ENCODE measurements at places on chromosomes 3 and 15.

- no peak for DNase-seq
Observed at GRCh38 chr3:132756108-132756650, 34.0 kb upstream of the NPHP3 start.

DNA sequence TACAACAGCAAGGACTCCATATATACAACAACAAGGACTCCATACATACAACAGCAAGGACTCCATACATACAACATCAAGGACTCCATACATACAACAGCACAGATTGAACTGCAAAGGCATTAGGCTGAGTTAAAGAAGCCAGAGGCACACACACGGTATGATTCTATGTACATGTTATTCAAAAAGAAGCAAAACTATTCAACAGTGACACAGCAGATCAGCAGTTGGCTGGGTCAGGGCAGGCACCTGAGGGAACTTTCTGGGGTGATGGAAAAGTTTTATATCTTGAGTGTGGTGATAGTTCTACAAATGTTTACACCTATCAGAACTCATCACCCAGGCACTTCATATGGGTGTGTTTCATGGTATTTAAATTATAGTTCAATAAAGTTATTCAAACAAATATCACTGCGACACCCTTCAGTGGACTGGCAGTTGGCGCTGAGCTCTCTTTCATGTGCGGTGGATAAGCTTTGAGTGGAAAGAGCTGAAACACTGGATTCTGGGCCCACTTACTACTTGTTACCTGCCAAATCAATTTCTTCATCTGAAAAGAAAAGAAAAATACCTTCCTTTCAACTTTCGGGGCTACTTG, 28.0 kb downstream of the RFTN1 start:
- no peak for DNase-seq

GRCh38 chr15:96306321-96306720, 24.2 kb upstream of the NR2F2 start:
- DNase-seq = no peak

- no peak for DNase-seq
Observed at GRCh38 chr3:12139111-12139511, 19.6 kb downstream of the TIMP4 start.

- no peak for DNase-seq
Observed at GRCh38 chr15:45648521-45649200, 13.8 kb downstream of the SQOR start.

DNA sequence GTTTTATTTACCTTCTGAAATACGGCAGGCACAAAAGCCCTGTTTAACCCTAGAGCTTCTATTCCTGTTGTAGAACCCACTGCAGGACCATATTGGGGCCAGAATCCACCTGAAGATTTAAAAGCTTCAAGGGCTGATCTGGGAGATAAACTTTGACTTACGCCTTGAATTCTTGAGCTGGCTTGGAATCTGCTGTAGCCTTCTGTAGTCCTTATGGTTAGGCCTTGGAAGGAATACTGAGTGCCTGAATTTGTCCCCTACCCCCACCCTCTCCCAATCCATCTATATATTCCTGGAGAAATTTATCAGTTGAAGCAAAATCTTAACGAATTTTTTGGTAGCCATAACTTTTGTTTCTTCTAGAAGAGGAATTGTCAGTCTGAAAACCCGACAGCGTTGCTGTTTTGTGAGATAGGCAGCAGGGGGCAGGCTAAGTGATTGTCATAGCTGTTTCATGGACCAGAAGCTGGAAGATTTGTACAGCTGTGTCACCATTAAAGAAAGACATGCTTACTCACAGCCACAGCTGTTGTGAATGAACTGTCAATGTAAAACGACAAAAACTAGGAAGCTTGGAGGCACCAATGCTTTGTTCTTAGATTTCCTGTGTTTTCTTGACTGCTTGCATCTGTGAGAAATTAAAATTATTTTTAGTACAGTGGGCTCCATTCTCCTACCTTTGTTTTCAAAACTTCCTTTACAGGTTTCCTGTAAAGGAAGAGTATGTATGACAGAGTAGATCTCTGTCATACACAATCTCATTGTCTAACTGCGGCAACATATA, 12.8 kb downstream of the LXN start:
- no peak for DNase-seq

GRCh38 chr15:74203914-74204431, 1.4 kb upstream of the STRA6 start:
- DNase-seq = no peak

DNA sequence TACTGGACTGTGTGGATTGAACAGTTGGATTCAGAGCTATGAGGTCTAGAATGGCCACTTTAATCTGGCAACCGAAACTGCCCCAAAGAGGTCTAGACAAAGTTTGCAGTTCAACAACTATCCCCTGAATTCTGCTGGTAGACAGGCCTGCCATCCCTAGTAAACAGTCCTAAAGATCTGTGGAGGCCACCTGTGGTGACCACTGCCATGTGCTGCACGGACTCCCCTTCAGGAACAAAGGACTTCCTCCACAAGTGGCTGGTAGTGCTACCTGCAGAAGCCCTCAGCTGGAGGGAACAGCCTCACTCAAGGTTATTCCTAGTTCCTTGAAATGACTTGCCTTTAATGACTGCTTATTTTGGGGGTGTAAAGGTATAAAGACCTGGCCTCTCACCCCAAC, 6.1 kb downstream of the TNFAIP8L3 start:
- DNase-seq = no peak

DNA sequence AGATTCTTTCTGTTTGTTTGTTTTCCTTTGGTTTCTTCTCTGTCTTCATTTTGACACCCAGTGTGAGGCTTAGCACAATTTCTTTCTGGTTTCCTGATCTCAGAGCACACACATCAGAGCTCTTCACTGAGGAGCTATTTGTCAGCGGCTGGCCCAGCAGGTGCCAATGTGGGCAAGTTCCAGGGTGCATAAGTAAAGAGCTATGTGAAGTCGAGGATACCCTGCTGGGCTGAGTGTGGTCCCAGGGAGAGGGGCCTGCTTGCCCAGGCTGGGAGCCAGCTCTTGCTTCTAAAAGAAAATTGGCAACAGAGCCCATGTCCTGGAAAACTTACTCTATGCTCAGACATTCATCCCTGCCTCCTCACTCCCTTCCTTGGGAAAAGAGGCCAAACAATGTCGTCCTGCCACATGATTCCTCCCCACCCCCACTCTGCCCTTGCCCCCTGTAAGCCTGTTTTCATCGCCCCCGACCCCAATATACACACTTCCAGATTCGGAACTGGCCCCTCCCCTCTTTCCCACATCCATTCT, 101.2 kb downstream of the ST8SIA2 start:
- no peak for DNase-seq

- peak; percentile 86 for DNase-seq
Observed at GRCh38 chr3:128153156-128154041, at the start of gene EEFSEC. EEFSEC (plus strand) TSS chr3:128153481; CDS start chr3:128153508, 27 bp downstream.

- no peak for DNase-seq
Observed at GRCh38 chr15:55254916-55255679, 34.5 kb downstream of the RAB27A start.

DNA sequence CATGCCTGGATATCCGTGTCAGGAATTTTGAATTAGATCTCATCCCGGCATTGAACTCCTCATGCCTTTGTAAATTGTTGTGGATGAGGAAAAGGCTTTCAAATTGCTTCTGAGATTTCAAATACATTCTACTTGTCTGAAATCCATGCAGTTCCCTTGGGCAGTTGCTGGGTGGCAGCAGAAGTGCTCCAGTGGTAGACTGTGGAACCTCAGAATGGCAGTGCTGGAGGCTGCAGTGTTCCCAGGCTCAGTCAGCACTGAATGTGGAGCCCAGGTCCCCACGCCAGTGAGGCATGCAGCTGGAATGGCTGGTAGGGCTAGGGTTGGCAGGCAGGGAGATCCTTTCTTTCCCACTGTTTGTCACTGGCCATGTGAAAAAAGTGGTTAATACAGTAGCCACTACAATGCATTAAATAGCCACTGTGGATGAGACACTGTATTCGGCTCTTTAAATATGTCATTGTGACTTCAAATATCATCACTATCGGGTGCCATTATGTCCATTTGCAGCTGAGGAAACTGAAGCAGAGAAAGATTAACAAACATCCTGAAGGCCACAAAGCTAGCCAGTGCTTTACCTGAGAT, 98.6 kb downstream of the TPRG1 start:
- DNase-seq = peak; percentile 29

- no peak for DNase-seq
Observed at GRCh38 chr3:60932643-60933042, 318.6 kb downstream of the FHIT start.

DNA sequence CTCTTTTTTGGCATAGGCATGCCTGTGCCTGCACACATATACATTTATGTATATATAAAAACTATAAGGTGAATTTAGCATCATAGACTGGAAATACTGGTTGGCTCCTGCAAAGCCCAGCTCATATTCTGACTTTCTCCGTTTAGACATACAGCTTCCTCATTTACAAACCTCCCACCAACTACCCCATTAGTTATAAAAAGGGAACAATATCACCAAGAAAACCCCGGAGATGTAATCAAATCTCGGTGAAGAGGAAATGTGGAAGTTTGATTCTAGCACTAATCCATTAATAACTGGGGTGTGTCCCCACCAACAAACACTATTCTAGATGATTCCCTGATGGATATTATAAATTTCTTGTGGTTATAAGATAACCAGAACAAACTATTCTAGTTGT, 517.7 kb upstream of the TBL1XR1 start:
- no peak for DNase-seq

GRCh38 chr15:92892201-92892555, 7.9 kb upstream of the CHD2 start:
- DNase-seq = no peak

- no peak for DNase-seq
Observed at GRCh38 chr3:5657106-5657505, 469.6 kb downstream of the EDEM1 start.

- no peak for DNase-seq
Observed at GRCh38 chr15:75864213-75865059, 21.2 kb downstream of the UBE2Q2 start.

DNA sequence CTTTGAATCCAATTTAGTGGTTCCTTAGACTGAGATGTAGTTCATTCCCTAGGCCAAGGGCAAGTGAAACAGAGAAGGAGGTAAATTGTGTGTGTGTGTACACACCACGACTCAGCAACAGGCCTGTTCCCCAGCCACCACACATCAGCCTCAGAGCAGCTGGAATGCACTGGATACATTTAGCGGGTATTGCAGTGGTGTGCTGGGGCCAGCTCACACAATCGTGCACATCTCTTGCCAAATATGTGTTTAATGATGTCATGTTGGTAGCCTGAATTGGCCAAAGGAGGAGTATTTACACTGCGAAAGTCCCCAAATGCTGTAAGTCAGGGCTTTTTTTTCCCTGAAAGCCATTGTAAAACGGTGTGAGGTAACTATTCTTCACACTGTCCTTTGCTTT, 82.3 kb downstream of the RBPMS2 start:
- no peak for DNase-seq

DNA sequence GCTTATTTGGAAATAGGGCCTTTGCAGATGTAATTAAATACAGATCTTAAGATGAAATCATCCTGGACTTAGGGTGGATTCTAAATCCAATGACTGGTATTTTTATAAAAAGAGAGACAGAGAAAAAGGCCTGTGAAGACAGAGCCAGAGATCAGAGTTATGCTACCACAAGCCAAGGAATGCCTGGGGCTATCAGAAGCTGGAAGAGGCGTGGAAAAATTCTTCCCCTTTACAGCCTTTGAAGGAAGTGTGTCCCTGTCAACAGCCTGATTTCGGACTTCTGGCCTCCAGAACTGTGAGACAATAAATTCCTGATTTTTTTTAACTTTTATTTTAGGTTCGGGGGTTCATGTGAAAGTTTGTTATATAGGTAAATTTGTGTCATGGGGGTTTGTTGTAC, 154.1 kb upstream of the CADPS start:
- no peak for DNase-seq

GRCh38 chr3:153469162-153469561, 307.1 kb downstream of the RAP2B start:
- no peak for DNase-seq

- peak; percentile 32 for DNase-seq
Observed at GRCh38 chr15:64717735-64718495, 57.5 kb downstream of the RBPMS2 start.

All from CD4-positive, alpha-beta memory T cell (primary cell).